NCI-H510A treated with DMSO at 0.1 percent for 48 hours (cell line): ENCODE measurements at places on chromosomes 5 and 9.

GRCh38 chr9:34311499-34312185 lies 17.4 kb downstream of the KIF24 start:
- no peak for DNase-seq

DNA sequence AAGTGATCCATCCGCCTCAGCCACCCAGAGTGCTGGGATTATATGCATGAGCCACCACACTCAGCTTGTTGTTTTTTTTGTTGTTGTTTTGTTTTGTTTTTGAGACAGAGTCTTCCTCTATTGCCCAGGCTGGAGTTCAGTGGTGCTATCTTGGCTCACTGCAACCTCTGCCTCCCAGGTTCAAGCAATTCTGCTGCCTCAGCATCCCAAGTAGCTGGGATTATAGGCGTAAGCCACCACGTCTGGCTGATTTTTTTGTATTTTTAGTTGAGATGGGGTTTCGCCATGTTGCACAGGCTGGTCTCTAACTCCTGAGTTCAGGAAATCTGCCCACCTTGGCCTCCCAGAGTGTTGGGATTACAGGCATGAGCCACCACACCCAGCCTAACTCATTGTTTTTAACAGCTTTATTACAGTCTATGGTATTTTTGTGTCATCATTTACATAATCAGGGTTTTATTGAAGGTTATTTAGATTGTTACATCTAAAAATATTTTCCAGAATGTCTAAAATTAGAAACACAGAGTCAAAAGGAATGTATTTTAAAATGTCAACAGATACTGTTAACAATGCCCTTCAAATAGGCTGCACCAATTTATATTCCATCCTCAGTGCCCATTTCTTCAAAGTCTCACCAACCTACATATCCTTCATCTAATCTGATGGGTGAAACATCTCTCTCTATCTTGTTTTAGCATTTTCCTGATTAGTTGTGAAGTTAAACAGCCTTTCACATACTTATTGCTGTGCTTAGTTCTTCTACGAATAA lies 18.6 kb downstream of the KIF3A start:
- no peak for DNase-seq

GRCh38 chr5:73668017-73668416 lies 42.0 kb downstream of the ARHGEF28 start:
- DNase-seq: no peak

- no peak for DNase-seq
Observed at GRCh38 chr5:172593306-172593705, 47.8 kb upstream of the NEURL1B start.

DNA sequence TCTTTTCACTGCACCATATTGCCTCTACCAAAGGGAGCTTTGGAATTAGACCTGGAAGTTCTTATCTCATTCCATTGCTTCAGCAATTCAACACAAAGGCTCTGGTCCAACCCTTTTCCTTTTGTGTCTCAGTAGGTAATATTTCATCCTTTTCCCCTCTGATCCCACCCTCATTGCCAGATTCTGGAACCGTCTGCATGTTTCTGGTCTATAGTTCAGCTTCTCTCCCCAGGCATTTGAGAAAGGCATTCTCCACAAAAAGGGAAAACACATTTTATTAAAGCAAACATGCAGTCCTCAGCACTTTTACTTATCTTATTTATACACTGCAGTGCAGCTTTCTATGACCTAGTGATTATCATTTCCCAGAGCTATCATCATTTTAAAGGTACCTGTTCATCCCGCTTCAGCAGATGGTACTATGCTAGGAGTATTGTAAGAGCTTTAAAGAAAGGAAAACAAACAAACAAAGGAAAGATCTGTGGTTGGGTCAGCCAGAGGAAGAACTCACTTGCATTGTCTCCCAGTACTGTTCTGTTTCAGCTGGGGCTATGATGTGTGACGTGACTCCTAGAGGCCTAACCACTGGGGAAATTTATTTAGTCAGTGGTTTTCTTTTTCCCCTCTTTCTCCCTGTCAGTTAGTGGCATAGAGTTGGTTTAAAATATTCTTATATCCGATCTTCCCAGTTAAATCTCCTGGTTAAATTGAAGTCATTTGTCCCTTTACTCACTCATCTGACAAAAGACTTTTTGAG lies 269.2 kb downstream of the TMEM38B start:
- DNase-seq: no peak

DNA sequence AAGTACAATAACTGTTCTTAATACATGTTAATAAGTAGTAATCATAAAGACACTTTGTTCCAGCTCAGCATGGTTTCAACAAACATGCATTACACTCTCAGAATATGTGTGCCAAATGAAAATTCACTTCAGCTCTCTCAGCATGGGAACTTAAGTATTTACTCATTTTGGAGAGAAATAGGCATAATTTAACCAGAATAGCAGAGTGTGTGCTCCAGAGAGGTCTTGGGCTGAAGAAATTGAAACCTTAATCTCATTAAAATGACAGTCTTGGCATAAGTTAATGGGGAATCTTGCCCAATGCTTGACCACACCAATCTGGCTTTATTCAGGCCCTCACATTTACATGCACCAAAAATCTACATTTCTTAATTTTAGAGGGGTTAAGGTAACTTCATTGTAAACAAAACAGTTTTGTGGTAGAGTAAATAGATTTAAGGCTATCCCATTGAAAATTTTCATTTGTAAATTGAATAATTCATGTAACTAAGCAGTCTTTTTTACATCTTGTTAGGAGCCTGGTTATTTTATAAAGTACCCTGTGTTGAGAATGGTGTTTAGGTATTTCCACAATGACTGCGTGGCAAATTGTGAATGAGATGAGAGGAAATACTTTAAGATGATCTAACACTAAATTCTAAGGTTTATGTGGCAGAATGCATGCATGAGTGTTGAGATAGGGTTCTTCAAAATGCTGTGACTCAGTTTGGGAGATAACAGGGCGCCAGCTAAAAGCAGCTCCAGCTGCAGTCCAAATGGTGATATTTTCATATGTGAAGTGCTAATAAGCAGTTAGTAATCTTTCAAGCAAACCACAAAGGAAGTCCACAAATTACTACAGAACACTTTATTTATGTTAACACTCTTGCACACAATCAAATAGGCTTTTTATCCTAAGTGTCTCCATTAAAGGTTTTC lies 11.3 kb upstream of the LOX start:
- no peak for DNase-seq

DNA sequence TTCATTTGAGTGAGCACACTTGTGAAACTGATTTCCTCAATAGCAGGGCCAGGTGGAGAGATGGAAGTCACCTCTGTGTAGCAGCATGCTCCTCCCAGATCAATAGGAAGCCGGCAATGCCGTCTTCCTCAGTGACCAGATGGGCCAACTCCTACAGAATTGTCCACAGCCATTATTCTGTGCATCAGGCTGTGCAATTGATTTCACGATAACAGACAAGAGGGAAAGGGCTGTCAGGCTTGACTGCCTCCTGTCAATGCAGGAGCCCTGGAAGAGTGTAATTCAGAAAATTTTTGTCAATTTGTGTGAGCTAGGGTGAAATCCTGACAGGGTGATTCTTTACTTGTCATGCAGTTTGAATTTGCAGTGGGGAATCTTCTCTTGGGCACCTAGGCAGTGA lies 838.4 kb upstream of the NUDT12 start:
- DNase-seq: no peak

DNA sequence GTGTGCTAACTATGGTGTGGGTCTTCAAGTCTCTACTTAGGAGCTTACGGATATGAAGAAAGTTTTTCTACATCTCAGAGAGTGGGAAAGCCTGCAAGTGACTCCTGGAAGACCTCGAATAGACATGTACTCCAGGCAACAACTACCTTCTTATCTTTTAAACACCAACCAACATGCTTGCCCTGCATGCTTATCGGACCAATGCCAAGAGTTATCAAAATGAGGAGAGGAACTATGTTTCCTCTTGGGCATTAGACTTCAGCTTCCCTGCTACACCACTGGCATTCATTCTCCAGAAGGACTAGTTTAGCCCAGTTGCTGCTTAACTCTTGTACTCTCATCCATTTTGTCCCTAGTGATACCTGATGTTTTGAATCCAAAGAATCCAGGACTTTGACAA lies 74.7 kb upstream of the MAN2A1 start:
- no peak for DNase-seq

DNA sequence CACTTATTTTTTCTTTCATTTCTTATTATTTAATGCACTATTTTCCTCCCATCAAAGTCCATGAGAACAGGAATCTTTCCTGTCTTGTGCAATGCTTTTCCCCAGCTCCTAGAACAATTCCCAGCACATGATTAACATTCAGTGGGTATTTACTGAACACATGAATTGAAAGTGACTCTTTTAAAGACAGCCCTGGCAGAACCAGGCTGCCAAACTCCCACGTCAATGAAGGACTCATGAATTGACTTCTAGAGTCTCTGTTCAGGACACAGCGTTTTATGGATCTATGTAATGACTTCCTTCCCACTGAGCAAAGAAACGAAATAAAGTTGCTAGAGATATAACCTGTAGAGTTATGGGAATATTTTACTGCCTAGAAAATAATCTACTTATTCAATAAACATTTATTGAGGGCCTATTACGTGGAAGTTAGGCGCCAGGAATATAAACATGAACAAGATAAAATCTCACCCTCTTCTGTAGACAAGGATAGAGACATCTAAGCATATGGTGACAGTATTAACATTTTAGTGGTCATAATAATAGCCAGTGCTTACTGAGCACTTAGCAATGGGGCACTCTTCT lies 485.9 kb upstream of the KLF4 start:
- DNase-seq: no peak
